NCI-H1417 (cell line): ENCODE measurements at places on chromosomes 2 and 18.

GRCh38 chr2:213422211-213422610 is 137.9 kb downstream of the SPAG16 start:
- DNase-seq, result no peak

DNA sequence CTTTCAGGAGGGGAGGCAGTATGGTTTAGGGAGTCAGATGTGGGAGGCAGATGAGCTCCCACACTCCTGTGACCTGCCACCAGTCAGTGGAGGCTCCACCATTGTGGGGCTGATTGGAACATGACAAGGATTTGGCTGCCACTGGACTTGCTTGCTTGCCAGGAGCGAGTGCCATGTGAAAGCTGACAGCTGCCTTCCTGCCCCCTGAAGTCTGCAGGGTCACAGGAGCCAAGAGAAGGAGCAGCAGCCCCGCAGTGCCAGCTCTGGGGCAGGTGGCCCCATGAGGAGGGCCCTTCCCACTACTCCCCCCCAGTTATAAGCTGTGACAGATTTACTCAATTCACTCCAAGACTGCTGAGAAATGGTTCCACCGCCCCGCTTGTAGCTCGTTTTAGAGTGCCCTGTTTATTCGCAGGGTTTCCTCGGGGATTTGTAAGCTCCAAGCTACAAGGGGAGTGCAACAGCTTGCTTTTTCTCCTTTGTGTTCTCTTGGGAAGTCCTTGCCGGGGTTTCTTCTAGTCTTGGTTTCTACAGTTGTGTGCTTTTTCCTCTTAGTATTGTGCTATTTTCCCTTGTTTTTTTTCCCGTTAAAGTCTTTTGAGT is 414.3 kb downstream of the MEIS1 start:
- no peak for DNase-seq

DNA sequence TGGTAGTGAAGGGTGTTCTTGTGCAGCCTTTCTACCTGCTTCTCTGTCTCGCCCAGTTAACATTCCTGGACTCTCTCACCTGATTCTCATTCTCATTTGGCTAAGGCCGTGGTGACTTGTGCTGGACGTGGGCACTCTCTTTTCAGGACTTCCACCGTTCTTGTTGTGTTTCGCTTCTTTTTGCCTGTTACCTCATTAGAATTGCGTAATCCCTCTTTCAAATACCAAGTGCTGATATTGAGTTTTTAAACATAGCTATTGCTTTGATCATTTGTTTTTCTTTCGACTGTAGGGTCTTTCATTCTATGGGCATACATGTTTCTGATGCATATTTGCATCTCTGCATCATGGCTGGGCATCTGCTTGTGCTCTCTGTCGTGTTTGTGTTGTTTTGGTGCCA is 287.0 kb downstream of the ALPK2 start:
- DNase-seq, result no peak

GRCh38 chr2:36329251-36329650 is 26.3 kb upstream of the CRIM1 start:
- DNase-seq, result no peak

DNA sequence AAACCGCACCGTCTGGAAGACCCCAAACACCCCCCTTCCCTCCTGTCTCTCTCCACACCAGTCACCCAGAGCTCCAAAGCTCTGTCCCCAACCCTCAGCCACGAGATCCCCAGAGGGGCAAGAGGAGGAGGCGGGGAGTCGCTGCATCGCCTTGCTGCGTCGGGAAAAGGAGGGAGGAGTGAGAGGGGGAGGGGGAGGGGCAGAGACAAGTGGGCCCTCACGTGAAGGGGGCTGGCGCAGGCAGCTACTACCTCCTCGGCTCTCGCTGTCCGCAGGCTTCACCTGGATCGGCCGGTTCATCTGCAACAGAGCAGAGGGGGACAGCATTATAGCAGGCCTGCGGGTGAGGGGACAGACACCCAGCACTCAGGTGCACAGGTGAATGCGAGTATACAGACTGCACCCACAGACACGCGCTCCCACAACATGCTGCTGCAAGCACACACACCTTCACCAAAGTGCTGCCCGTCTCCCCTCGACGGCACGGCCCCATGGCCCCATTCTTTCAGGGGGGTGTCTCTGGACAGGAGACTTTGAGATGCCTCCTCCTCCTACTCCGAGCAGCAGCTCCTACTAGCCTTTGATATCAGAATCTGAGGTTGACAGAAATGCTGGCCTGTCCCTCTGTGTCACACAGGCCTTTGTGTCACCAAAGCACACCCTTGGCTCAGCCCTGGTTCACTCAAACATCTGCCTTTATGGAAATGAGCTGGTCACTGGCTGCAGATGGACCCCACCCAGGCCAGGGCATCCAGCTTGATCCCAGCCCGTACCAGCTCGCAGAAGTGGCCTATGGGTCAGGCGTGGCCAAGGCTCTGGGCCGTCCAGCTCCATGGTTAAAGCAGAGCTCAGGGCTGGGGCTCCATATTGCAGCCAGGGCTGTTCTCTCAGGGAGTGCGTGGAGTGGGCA is 243.8 kb downstream of the CELF4 start:
- no peak for DNase-seq

DNA sequence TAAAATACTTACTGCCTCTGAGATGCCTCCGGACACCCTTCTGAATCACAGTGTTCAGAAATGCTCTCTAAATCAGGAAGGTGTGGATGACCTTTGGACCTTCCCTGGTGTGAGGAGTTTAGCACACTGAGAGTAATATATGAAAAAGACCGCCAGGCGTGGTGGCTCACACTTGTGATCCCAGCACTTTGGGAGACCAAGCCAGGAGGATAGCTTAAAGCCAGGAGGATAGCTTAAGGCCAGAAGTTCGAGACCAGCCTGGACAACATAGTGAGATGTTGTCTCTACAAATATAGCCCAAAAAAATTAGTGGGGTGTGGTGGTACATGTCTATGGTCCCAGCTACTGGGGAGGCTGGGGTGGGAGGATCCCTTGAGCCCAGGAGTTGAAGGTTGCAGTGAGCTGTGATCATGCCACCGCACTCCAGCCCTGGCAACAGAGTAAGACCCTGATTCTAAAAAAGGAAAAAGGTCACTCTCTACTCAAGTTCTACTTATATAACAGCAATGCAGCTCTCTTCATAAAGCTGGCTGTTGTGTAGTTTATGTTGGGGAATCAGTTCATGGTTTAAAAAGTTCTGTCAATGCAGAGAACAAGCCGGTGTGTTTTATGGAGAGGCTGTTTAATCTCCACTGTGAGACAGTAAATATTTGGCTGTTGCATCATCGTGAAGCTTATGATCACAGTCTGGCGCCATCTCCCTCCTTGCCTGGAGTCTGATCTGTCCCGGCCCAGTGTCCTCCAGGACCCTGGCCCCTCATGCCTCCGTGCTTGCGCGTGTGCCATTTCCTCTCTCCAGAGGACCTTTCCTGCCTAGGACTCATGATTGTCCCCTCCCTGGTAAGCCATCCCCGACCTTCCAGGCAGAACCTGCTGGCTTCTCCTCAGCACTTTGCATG is 184.5 kb downstream of the FAM210A start:
- DNase-seq, result no peak

DNA sequence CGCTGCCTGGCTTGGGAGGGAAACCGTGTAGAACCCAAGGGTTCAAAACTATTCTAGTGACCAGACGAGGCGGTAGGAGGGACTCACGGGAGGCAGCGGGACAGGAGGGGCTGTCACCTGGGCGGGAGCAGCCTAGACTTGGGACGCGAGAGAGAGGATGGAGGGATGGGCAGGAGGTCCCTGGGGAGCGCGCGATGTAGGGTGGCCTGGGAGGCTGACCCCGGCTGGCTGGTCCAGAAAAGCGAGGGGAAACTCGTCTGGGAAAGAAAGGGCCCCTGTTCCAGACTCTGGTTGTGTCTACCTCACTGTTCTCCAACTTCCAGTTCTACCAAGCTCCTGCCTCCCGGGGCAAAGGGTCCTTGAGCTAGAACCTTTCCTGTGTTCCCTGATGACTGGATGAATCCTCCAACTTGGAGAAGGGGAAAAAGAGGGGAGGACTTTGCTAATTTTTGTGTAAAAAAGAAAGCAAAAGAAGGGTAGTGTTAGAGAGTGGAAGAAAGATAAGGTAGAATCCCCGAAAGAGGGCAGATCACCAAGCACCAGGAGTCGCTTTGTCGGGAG is 1.4 kb downstream of the DOK6 start:
- no peak for DNase-seq

DNA sequence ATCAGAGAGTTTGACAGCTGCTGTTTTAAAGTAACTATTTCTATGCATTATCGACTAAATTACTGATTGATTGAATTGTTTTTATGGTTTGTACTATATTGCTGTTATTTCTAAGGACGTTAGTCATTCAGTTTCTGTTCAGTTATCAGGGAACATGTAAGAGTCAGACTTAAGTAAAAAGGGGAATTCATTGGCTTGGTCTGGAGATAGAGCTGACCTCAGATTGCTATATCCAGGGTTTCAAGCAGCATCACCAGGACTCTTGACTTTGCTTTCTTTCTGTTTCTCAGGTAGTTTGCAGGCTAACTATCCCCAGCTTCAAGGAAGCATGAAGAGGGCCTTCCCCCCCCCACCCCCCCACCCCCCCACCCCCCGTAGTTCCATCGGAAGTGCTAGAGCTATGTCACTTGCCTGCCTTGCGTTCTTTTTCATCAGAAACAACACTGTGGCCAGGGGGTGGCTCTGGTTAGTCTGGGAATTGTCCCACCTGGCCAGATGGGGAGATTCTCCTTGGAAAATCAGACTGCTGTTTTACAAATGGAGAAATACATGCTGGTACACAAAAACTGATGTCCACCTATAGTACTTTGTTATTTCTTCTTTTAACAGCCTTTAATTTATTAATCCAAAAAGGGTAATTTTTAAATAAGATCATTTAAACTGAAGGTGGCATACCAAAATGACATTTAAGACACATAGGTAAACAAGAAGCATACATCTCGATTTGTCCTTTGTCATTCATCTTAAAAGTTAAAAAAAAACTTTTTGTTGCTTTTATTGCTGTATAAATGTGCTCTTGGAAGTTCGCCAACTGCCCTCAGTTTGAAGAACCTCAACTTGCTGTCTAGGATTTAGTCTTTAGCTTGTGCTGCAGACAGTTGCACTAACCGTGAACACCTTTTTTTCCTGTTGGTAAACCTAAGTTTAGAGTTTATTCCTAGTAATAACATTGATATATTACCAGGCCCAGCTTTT is 9.4 kb downstream of the SMAD4 start:
- DNase-seq, result no peak

DNA sequence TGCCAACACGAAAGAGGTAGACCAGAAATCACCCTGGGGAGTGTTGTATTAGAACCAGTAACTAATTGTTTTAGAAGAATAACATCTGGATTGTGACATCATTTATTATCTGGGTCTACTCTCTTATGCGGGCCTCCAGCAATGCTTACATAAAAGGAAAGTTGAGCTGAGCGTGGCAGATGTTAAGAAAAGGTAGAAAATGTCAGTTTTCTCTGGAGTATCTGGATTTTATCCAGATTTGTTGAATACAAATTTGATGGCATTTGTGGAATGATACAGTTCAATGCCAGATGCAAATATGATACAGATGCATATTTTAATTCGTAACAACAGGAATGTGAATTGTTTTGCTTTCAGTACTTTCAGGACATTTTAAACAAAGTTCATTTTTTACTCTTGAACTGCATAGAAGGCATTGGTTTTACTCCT is 90.3 kb downstream of the PRPF40A start:
- no peak for DNase-seq

GRCh38 chr2:102473631-102474030 is 605 bp downstream of the SLC9A4 start:
- no peak for DNase-seq

- DNase-seq, result no peak
Measured at GRCh38 chr2:189516546-189516945, 64.0 kb downstream of the SLC40A1 start.

DNA sequence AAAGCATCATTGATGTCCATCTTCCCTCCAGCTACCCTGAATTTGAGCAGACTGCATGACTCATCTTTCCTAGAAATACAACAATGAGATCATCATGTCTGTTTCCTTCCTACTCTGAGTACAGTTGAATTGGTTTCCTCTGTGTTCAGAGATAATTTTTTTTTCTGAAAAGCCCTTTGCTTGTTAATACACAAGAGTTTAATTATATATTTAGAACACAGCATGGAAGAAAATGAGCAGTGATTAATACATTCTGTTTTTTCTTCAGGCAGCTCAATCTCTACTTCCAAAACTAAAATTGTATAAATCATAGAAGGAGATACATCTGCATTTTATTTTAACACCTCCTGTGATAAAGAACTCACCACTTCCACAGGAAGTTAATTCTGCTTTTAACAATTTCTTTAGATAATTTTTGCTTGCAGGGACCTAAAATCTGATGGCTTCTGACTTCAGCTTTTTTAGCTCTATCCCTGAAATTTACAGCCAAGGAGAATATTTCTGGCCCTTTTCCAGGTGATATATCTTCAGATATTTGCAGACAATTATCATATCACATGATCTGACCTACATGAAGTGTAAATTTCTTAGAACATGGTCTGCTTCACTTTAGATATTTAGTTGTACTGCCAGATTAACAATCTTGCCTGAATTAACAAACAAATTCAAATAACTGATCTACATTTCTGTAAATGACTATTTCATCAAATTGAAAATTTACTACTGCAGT is 249.0 kb downstream of the TRIB2 start:
- DNase-seq, result no peak

GRCh38 chr2:194723446-194723845 is 933.6 kb upstream of the SLC39A10 start:
- DNase-seq, result no peak

DNA sequence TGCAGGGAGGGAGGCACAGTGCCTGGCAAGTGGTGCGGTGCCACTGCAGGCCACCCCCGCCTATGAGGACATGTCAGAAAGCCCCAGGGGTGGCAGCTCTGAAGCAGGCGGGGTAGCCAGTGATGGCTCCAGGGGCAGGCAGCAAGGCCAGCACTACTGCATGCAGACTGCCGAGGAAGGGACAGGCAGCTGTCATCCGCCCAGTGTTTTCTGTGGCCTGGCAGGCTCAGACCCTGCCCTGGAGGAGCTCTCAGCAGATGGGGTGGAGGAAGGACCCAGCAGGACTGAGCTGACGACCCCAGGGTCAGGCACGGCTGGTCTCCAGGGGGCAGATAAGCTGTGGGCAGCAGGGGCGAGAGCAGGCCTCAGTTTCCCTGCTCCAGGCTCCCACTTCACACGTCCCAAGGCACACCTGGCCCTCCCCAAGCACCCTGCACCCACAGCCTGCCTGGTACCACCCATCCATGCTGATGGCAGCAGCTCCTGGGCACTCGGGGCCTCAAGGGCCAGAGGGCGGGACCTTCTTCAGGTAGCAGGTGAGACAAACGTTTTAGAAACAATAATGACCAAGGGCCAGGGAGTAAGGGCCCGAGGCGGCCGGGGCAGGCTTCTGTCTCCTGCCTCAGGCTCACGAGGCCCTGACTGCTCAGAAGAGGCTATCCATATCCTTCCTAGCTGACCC is 48.5 kb downstream of the HS6ST1 start:
- no peak for DNase-seq

- DNase-seq, result peak; percentile 28
Measured at GRCh38 chr18:43661570-43661969, 384.3 kb upstream of the SYT4 start.

DNA sequence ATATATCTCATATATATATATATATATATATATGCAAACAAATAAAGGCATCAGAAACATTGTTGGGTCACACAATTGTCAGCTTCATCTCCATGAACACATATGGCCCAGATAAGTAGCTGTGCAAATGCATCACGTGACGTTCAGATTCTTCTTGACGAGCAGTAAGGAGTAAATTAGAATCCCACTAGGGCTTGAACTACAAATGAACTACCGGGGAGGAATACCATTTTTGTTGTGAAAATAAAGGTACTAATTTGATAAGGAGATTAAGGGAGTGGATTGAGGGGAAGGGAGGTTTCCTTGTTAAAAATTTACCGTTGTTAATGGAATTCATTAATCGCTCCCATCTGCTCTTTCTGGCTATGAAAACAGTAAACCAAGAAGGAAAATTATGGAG is 186.5 kb upstream of the COPS8 start:
- DNase-seq, result no peak

GRCh38 chr2:99662761-99663341 is 173.0 kb upstream of the REV1 start:
- DNase-seq, result peak; percentile 21
